Inflammatory macrophage treated with lipopolysaccharide for 1 hour (primary cell): ENCODE measurements at places on chromosomes 1 and 21.

DNA sequence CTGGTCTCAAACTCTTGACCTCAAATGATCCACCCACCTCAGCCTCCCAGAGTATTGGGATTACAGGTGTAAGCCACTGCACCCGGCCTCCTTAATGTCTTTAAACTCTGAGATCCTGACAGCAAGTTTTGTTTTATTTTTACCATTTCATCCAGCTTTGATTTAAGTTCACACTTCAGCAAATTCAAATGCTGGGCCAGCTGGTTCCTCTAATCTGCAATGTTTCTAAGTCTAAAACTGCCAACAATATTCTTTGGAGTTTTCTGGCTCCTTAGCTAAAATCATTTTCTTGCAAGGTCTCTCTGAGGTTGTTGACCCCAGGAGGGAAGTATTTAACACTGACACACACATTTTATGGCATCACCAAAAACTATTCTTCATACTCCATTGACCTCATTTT lies 72.0 kb upstream of the COL24A1 start:
- DNase-seq, result no peak

DNA sequence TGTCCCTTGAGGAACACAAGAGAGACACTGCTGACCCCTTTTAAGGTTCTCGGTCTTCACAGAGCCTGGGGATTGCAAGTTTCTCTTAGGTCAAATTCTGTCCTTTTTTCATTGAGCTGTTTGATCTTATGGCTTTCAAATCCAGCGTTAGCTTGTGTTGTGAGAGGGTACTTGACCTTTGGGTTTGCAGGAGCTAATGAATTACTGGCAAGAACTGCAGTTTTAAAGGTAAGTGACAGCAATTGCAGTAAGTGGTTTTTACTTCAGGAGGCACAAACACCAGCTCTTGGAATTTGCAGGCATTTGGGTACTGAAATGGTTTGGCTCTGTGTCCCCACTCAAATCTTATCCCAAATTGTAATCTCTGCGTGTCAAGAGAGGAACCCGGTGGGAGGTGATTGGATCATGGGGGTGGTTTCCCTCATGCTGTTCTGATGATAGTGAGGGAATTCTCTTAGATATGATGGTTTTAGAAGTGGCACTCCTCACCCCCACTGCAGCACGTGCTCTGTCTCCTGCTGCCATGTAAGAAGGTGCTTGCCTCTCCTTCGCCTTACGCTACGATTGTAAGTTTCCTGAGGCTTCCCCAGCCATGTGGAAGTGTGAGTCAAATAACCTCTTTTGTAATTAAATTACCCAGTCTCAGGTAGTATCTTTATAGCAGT lies 134.5 kb upstream of the LYPLAL1 start:
- no peak for DNase-seq

DNA sequence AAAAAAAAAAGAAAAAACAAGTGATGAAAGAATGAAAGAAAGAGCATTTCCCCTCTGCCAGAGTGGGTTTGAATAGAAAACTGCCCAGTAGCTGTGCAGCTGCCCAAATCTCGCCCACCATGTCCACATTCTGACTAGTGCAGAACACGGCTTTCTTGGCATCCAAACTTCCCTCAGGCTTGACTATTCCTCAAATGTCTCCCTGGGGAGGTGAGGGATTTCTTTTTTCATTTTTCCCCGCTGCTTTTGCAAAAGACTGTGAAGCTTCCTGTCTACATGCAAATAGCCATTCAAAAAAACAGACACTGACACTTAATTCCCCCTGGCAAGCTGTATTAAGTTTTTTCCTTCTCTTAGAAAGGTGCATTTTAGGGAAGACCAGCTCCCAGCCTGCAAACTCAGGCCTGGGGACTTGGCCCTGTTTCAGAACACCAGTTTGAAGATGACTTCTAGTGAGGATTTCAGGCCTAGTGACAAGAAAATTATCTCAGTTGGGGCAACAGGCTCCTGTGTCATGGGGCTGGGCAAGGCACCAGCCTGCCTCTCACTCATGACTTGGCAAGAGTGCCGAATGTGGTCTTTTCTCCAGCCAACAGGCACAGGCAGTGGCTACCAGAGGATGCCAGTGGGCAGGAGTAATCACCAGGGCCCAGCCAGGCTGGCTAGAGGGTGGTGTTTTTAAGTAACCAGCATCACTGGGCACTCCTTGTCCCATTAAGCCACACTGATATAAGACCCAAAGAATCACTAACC lies 178.1 kb upstream of the NFIA start:
- DNase-seq, result no peak

DNA sequence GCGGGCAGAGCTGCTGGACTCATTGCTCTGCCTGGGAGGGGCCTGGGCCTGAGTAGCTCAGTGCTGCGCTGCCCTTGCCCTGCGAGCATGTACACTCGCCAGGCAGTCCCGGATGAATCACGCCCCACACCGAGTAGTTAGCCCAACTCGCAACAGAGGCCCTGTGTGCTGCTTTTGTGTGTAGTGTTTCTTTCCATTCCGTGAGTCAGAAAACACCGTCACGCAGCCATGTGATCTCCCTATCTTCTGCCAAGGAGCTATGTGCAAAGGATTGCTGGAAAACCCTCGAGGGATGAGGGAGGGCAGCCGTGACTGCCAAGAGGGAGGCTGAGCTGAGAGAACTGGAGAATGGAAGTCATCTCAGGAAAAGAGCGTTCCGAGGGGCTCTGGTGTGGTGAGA lies 37.3 kb downstream of the NENF start:
- no peak for DNase-seq

DNA sequence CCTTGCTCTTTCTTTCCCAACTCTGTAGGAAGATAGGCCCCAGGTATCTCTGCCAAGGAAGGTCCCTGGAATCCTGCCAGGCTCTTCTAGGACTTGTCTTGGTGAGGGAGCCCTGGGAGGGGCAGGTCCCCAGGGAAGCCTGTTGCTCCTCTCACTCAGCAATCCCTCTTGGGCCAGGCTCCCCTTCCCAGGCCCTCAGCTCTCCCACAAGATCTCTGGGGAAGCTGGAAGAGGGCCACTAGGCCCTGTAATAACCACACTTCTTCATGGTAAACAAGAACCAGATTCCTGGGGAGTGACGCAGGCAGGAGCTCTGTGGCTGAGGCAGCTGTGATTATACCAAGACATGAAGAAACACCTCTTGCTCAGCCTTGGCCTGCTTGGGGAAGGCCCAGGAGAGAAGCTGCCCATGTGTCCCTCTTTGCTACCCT lies 9.9 kb upstream of the MAPKAPK2 start:
- peak; percentile 58 for DNase-seq

- DNase-seq, result no peak
Measured at GRCh38 chr1:66982561-66983260, 57.9 kb downstream of the MIER1 start.
